ENCODE measurements at places on chromosomes 1 and 21. TPM values are rescaled to one million over a fixed set of nuclear protein-coding genes. Genes with fewer than 3 reads are reported as not detected.

The GNAT2 gene
- total RNA-seq = not detected

The RIPPLY3 gene
- total RNA-seq = not detected

The PPM1J gene
- total RNA-seq = 10.1 TPM

The AKR7A3 gene
- total RNA-seq = not detected

The ACTA1 gene
- total RNA-seq = not detected

The OVAAL gene
- not detected for total RNA-seq

The ERG gene
- not detected for total RNA-seq

The OR2T29 gene
- not detected for total RNA-seq

The FNBP1L gene
- total RNA-seq = 9.2 TPM

The ADCY10 gene
- total RNA-seq = not detected

DNA sequence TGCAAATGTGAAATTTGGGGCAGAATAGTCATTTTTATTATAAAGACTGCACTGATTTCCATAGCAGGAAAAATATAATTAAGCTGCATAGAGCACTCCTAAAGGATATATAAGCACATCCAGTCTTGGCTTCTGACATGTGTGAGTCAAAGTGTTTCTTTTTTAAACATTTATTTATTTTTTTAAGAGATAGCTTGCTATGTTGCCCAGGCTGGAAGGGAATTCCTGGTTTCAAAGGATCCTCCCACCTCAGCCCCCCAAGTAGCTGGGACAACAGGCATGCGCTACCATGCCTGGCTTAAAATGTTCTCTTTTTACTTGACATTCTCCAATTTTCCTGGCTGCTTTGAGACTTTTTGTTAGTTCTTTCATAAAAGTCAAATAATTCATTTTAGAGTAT, 126.1 kb downstream of the HMCN1 start:
- DNase-seq = no peak

DNA sequence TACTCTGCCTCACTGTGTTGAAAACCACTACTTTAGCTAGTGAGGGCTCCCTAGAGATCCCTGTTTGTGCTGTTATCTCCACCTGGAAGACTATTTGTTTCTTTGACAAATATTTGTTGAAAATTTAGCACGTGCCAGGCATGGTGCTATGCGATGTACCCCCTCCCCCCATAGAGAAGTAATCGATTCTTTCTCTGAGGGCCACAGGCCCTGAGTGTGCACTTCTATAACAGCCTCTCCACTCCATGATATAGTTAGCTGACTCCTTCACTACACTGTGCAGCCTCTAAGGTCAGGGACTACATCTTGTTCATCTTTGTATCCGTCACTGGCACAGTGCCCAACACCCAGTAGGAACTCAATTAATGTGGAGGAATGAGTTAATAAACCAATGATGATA, 17.3 kb upstream of the RBM15 start:
- DNase-seq = no peak

DNA sequence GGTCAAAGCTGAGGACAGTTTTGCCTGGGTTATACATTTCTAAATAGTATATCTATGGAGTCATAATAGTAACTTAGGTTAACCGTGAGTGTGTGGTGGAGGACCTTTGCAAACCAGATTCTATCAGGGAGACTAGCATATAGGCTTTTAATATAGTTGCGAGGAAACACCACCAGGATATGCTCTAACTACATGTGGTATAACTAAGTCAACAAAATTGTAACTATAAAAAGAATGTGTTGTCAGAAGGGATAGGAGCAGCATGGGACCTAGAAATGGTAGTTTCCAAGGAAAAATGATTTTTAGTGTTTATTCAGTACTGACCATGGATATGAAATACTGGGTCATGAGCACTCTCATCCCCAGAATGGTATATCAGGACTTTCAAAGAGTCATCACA, 338.1 kb downstream of the TGFB2 start:
- no peak for DNase-seq

- no peak for DNase-seq
These were observed 23.6 kb upstream of the ANGPTL3 start for GRCh38 chr1:62573675-62574074.

- DNase-seq = no peak
These were observed 39.8 kb upstream of the SRP9 start for GRCh38 chr1:225737866-225738265.

DNA sequence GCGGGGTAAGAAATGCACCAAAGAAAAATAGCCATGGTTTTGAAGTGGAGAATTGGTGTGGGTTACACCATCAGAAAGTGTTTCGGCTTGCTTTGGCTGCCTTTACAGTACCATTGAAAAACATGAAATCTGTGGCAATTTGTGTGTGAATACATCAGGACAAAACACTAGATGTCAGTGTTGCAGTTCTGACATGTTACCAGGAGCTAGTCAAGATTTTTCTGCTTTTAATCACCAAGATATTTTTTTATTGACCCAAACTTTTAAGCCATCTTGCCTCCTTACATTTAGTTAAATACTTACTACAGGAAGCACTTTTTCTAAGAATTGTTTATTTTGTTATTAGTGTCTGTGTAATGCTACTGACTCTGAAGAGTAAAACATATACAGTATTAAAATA, 14.3 kb downstream of the RRP15 start:
- DNase-seq = peak; percentile 38

DNA sequence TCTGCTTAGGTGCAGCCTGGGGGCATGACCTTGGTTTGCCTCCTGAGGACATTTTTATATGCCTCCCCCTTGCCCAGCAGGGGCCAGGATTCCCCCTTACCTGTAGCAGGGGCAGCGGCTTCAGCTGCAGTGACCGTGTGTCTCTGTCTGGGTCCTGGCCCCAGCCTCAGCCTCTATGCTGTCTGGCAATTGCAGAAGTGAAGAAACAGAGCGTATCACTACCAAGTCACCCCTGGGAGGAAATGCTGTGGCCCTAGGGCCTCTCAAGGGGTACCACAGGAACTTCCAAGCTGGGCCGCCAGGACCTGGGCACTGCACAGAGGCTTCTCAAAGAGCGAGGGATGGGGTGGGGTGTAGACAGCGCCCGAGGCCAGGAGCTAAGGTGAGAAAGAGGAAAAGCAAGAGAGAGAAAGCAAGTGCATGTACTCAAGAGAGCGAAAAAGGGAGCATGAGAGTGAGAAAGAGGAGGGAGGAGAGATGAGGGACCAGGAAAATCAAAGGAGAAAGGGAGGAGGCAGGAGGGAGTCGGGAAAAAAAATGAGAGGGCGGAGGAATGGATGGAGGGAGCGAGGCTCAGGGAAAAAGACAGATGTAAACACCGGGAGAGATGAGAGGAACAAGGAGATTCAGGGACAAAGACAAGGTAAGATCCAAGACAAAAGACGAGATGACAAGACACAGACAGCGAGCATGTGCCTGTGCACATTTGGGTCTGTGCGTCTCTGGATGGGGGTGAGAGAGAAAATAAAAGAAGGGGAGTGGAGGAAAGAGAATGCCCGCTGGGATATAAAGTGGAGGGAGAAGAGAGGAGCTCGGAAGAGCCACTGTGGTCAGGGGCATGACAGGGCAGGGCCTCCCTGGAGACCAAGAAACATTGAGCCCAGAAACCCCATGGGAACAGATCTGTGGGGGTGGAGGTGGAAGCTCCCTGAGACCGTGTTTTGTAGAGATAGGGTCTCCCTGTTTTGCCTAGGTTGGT, at the start of gene PTAFR:
TSS of gene PTAFR (minus strand) at position 199 of the 979 bp plus-strand sequence. CDS start 25,669 bp downstream, outside the sequence.
- DNase-seq = no peak

DNA sequence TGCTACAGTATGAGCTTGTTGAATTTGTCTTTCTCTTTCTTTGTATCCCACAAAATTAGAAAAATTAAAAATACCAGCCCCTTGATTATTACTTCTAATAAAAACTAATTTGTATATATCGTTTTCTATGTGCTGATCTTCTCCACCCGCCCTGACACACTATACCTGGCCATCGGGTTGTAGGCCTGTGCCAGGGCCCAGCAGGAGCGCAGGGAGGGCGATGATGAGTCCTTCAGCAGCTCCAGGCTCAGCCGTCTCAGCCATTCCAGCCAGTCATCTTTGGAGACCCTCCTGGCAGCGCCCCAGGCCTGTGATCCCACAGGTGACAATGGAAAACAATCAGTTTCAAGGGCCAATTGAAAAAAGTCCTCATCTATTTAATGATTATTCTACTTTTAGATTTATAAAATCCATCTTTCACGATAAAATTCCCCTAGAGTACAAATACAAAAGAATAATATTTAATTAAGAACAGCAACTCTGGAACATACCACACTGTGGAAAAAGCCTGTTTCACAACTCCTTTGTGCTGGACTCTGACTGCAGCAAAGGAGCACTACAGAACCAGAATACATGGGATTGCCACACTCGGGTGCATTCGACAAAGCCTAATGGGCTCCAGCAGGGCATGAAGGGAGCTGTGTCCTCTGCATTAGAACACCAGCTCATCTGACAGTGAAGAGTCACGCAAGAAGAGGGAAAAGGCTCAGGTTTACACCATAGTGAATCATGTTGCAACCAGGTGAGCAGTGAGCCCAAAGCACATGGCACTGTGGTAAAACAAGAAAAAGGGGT, 15.4 kb downstream of the ANGPTL7 start:
- peak; percentile 81 for DNase-seq

GRCh38 chr1:68321084-68321685, 88.9 kb upstream of the WLS start:
- peak; percentile 33 for DNase-seq

DNA sequence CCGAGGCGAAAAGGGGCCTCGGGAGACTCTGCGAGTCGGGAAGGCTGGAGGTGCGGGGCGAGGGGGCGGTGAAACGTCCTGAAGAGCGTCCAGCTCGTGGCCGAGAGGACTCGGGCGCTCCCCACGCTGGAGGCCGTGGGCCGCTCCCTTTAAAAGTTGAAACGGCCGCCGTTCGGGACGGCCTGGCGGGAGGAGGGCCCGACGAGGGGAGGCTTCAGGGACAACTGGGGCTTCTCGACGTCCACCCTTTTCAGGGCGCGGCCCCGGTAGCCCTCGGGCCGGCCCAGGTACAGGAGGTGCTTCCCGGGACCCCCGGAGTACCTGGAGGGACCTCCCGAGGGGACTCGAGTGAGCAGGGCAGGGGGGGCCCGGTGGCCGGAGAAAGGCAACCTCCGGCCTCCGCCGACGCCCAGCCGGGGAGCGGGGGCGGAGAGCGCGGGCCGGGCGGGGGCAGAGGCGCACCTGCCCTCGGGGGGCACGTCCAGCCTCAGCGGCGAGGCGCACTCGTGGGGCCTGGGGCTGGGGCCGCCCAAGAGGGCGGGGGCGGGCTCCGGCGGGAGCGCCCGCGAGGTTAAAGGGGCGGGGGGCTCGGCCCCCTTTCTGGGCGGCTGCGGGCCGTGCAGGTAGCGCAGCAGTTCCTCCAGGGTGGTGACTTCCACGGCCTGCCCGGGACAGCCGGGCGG, 14.0 kb downstream of the SEMA6C start:
- DNase-seq = no peak

- DNase-seq = no peak
These were observed 11.7 kb downstream of the CDKN2C start for GRCh38 chr1:50981741-50982140.

- DNase-seq = no peak
These were observed 105.6 kb upstream of the USH2A start for GRCh38 chr1:216528816-216529215.

GRCh38 chr1:38730511-38731397, 128.8 kb downstream of the RRAGC start:
- DNase-seq = no peak

DNA sequence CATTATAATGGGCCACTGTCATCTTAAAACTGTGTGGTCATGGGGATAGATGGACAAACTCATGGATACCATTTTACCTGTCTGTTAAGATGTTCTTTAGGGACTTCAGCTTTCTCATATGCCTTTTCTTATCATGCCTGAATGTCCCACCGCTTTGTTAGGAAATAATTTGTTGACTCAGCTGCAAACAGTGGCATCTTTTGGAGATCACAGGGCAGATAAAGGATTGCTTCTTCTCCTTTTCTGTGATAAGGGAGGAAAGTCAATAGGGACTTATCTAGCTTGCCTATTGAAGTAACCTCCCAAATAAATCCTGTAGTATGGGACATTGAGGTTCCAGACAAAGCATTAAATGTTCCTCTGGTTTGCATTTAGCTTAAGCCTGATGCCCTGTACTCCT, 79.8 kb upstream of the KIAA0040 start:
- DNase-seq = no peak

- DNase-seq = peak; percentile 53
These were observed 25.9 kb upstream of the DNAJC11 start for GRCh38 chr1:6727535-6727934.

DNA sequence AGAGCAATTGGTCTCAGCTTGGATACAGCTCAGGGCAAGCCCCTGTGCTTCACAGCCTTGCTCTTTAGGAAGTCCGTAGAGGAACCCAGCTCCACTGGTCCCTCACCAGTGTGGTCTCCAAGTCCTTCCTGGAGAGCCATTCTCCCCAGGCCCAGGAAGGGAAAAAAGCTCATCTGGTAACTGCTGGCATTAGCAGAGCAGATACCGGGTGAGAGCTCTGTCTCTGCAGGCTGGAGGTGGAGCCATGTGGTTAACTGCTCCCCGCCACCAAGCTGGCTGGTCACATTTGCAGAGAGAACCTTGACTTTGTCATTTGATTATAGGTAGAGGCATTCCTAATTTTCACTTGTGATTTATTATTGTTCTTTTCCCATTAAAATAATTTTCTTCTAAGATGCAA, 169.6 kb downstream of the ROR1 start:
- DNase-seq = no peak

- DNase-seq = no peak
These were observed at the start of gene TEX50 for GRCh38 chr1:173635116-173635515. TSS of gene TEX50 (plus strand) at chr1:173635338. CDS start at chr1:173635522, 184 bp downstream.

GRCh38 chr1:100543640-100544039, 5.7 kb downstream of the GPR88 start:
- no peak for DNase-seq

DNA sequence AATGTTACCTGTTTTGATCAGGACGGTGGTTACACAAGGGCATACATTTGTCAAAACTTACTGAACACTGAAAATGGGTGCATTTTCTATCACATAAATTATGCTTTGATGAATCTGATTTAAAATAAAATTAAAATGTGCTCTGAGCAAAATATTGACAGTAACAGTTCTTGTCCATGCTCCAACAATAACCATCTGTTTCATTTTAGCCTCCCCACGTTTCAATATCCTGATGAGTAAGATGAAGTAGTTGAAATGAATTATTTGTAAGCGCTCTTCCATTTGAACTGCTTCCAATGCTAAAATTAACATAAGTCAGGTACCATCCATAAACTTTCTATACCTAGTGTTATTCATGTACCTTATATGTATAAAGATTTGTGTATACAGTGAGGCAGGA, 365.4 kb downstream of the LTN1 start:
- no peak for DNase-seq

DNA sequence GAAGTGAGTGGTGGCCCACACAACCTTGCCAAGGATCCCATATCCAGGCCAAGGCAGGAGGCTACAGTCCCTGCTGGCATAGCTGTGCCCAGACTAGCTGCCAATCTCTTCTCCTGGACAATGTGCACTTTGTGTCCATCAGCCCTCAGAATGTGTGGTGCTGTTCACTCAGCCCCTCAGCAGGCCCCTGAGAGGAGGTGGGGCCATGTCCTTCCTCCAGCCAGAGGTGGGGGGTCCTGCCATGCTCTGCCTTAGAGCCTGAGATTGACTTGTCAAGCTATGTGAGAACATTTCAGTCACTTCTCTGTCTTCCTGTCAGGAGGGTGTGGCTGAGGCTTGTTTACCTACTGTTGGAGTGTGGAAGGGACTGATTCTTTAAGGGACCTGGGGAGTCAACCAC, 1.4 kb downstream of the NCF2 start:
- no peak for DNase-seq

GRCh38 chr1:232355162-232356006, 274.5 kb downstream of the SIPA1L2 start:
- no peak for DNase-seq

GRCh38 chr1:67274623-67275325, 32.9 kb upstream of the IL12RB2 start:
- no peak for DNase-seq
